Cardiac muscle cell (in vitro differentiated cells and primary cell): ENCODE measurements at places on chromosomes 7 and 10.
A peak's percentile ranks its signal among the peaks of the same experiment; 100 is the strongest.

- no peak for DNase-seq
These were observed 42.0 kb downstream of the LYZL2 start for GRCh38 chr10:30587522-30588031.

DNA sequence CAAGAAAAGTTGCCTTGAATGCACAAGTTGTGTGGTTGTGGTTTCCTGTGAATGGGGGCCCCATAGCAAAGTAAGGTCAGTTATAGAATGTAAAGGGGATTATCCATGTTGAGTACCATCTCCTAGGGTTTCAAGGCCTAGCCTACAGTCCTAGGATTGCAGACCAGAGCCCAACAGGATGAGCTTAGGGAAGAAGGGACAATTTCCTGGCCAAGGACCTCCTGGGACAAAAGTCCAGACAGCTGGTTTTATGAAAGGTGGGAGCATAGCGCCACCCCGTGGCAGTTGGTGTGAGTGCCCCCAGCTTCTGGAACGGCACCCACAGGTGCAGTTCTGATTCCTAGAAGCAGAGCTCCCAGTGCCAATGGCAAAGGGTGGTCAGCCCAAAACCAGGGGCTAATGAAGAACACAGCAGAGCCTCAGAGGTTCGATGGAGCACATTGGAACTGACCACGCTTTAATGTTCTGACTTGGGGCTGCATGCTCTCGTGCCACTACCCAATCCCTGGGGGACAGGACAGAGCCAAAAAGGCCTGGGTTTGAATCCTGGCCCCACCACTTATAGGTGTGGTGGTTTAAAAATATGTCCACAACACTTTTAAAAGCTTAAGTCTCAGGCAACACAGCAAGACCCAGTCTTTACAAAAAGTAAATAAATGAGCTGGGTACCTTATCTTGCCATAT, 25.8 kb upstream of the TMEM120A start:
- DNase-seq, result peak; percentile 73

DNA sequence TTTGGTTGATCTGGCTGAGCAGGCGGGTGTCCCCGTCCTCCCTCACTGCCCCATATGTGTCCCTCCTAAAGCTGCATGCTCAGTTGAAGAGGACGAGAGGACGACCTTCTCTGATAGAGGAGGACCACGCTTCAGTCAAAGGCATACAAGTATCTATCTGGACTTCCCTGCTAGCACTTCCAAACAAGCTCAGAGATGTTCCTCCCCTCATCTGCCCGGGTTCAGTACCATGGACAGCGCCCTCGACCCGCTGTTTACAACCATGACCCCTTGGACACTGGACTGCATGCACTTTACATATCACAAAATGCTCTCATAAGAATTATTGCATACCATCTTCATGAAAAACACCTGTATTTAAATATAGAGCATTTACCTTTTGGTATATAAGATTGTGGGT, 26.9 kb upstream of the TRIM56 start:
- DNase-seq, result peak; percentile 72

GRCh38 chr10:20117471-20117870, 301.2 kb downstream of the PLXDC2 start:
- no peak for DNase-seq

DNA sequence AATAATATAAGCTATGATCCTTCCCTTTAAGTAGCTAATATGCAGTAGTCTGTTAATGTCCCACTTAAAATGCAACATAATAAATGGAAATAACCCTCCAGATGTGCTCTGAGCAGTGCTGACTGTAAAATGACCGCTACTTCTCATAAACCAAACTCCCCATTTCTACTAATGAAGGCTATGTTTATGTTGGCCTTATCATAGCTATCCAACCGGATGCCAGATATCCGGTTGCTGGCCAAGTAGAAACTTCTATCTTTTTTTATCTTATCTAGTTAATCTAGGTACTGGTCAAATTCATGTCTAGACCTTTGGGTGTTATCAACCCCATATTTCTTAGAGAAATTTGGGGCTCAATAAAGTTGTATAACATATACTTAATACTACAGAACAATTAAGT, 56.6 kb downstream of the CHRM2 start:
- peak; percentile 20 for DNase-seq

- no peak for DNase-seq
These were observed 58.6 kb upstream of the EFCAB10 start for GRCh38 chr7:105639667-105640493.

- no peak for DNase-seq
These were observed 87.8 kb downstream of the ZRANB1 start for GRCh38 chr10:125029584-125030242.

DNA sequence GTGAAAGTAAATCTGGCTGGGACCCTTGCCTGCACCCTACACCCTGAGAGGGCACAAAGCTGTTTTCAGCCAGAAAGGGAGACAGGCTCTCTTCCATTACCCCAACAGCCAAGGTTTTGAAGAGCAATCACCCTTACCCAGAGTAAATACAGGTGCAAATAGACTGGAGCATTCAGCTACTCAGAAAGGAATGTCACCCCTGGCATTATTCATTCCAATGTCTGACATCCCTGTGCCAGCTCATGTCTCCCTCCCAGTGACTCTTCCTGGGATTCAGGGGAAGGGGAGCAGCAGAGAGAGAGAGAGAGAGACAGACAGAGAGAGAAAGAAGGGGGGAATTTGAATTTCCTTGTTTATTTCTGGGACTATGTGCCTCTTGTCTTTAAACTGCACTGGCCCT, 611.8 kb downstream of the SORCS3 start:
- DNase-seq, result no peak

- peak; percentile 90 for DNase-seq
These were observed 160.2 kb downstream of the JAZF1 start for GRCh38 chr7:28020302-28020940.

DNA sequence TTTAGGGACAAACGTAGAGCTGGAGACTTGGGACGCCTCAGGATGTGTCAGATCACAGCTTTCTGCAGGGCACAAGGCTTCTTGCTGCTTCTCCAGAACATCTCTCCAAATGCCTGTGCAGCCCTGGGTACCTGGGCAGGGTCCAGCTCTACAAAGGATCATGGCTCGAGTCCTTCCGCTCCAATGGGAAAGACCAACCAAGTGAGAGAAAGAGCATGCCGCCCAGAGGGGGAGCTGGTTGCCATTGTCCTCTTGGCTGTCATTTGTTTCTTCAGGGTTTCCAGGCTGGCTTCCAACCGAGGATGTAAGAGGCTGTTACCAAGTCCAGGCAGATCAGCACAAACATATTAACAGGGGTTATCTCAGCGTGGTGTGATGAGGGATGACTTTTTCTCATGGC, 5.6 kb upstream of the LEP start:
- no peak for DNase-seq

DNA sequence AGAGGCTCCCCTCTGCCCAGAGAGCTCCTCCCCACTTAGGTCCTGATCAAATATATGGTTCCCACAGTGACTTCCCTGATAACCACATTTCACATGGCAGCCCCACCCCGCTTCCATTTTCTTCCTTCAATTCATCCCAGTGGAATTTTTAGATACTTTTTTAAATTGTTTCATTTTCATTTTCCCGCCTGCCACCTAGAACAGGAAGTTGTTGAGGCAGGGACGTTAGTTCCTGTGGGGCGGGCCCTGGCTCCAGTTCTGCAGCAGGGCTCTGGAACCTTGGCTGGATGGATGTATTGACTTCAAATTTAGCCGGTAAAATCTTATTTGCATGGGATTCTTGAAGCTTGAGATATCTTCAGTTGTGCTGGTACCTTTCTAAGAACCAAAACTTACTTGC, 226.6 kb downstream of the PAXIP1 start:
- no peak for DNase-seq

- no peak for DNase-seq
These were observed 107.9 kb downstream of the PDGFA start for GRCh38 chr7:411677-412312.

GRCh38 chr7:131483586-131483985, 72.8 kb downstream of the PODXL start:
- DNase-seq, result no peak

DNA sequence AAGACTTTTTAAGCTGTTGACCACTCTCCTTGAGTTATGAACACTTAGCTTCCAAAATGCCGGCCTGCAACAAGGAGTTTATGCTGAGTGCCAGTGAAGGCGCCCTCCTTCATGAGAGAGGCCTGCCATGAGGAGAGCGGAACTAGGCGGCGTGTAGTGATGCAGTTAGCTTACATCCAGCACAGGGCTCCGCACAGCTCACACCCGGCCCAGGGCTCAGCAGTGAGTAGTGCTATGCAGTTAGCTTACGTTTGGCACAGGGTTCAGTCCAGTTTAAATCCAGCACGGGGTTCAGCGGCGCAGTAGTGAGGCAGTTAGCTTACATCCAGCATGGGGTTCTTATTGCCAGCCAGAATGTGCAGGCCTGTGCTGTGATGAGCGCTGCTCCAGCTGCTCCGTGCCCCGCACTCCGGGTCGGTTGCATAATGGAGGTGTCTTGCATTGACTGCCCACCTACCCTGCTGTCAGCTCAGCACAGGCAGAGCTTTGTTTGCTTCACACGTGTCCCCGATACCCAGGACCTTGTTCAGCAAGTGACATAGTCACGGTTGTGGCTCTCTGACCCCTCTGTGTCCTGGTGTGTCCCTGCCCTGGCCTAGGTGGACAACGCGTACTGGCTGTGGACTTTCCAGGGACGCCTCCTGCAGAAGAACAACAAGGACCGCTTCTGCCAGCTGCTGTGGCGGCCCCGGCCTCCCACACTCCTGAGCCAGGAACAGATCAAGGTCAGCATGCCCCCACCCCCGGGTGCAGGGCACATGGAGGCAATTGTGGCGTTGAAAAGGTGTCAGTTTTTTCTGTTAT, 21.9 kb downstream of the EIF3B start:
- no peak for DNase-seq

DNA sequence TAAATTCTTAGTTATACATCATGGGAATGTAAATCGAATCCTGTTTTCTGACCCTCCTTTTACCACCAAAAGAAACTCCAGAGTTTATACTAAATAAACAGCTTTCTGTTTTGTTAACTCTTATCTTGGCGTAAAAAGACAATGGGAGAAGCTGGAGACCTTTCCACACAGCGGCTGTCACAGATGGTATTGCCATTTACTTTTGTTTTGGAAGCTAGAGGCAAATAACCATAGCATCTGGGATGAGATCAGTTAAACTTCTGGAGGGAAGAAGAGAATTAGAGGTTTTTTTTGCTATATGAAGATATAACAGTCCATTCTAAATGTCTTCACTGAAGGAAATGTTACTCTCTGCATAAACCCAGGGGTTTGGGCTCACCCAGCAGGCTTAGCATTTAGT, 258.9 kb downstream of the REEP3 start:
- no peak for DNase-seq

GRCh38 chr10:78959217-78959923, 109.4 kb upstream of the ZMIZ1 start:
- no peak for DNase-seq

DNA sequence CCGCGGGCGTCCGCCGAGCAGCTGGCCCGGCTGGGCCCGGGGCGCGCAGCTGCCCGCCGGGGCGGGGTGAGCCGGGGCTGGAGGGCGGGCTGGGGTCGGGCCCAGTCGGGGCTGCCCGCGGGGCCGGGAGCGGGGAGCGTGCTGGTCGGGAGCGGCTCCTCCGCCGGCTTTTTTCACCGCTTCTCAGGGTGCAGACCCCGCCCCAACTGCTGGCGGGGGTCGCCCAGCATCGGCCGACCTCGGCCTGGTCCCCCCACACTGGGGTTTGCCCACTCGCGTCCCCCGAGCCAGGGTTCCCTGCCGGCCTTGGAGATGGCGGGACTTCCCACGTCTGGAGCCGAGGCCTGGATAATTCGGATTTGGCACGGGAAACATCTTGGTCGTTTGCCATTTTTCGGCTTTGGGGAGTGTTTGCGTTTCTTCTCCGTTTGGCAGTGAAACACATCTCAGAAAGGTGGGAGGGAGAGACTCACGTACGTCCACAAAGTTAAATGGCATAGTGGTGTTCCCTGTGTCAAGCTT, 432 bp downstream of the TMEM248 start:
- DNase-seq, result peak; percentile 19

DNA sequence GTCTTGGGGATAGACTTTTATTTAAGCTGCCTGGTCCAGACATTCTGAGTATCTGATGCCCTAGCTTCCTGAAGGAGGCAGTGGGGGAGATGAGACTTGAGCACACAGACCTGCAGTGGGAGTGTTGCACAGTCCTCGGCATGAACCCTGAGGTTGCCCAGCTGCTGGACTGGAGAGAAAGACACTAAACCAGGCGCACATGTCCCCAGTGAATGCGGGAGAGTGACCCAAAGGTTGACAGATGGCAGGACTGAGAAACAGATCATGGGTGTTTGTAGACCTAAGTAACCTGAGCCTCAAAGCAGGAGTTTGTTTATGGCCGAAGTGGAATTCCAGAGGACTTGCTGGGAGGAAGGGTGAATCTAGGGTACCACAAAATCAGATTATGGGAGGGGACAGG, 15.7 kb upstream of the MSRB2 start:
- DNase-seq, result no peak

GRCh38 chr7:117982071-117983055, 109.1 kb upstream of the CTTNBP2 start:
- no peak for DNase-seq
